ENCODE measurements at places on chromosomes 1 and 21. TPM values are rescaled to one million over a fixed set of nuclear protein-coding genes. Genes with fewer than 3 reads are reported as not detected.

The ZNF695 gene
- 3.1 TPM for polyA plus RNA-seq

The OR6K3 gene
- polyA plus RNA-seq, result not detected

DNA sequence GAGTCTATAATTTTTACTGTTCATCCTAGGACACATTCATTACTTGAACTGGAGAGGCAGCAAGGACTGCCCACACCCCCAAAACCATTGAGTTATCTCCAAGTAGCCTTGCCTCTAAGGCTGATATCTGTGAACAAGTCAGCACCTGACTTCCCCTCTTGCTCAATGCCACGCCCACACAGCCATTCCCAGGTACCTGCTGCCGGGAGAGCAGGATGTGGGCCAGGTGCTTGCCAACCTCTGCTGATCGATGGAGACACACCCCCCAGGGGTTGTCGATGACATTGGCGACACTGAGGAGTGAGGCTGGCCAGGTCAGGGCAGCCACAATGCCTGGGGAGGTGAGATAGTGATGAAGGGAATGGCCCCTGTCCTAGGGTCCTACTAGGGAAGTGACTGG, 60.1 kb downstream of the TMCO4 start:
- DNase-seq, result no peak

The TDRD10 gene
- polyA plus RNA-seq, result not detected

GRCh38 chr1:53219711-53220110, 723 bp downstream of the CZIB start:
- DNase-seq, result no peak

DNA sequence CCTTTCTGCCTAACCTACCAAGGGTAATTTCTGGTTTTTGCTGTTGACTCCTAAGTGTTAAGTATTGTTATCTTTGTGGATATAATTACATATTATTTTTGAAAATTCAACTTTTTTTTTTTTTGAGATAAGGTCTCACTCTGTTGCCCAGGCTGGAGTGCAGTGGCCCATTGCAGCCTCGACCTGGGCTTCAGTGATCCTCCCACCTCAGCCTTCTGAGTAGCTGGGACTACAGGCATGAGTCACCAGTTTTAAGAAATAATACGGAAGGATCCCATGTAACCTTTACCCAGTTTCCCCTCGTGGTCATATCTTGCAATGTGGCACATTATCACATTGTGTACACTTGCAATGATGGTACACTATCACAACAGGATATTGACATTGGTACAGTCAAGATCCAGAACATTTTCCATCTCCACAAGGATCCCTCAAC, 3.1 kb downstream of the CHD1L start:
- DNase-seq, result no peak

- DNase-seq, result peak; percentile 71
Observed at GRCh38 chr1:63593303-63593885, at the start of gene PGM1. Gene PGM1, plus strand, starts transcription at chr1:63593411. Its CDS starts 78 bp downstream, at chr1:63593489.

GRCh38 chr1:178938959-178939317, 68.1 kb upstream of the ANGPTL1 start:
- peak; percentile 76 for DNase-seq

Data from fibroblast of lung (primary cell).